ENCODE measurements at places on chromosomes 5 and 9. TPM values are rescaled to one million over a fixed set of nuclear protein-coding genes. Genes with fewer than 3 reads are reported as not detected.

DNA sequence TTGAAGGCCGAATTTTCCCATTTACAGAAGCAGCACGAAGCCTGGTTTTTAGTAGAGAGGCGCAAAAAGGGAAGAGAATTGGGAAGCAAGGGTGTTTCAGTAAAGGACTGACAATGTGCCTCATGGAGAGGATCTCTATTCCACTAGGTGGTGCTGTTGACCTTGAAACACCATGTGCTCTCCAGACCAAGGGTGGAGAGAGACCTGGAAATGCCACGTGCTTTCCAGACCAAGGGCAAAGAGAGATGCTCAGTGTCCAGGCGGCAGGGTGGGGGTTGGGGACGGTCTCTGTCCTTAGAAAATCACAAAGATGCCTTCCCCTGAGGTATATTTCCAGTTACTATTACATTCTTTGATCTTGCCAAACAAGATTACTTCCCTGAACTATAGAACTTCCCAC, 425.3 kb downstream of the CSNK1G3 start:
- H3K36me3 ChIP-seq, result no peaks in the 10 kb centered on the region
- no peak overlapping the region for H3K4me3 ChIP-seq
- H3K4me1 ChIP-seq, result no peaks in the 10 kb centered on the region
- H3K27me3 ChIP-seq, result no peaks in the 10 kb centered on the region

DNA sequence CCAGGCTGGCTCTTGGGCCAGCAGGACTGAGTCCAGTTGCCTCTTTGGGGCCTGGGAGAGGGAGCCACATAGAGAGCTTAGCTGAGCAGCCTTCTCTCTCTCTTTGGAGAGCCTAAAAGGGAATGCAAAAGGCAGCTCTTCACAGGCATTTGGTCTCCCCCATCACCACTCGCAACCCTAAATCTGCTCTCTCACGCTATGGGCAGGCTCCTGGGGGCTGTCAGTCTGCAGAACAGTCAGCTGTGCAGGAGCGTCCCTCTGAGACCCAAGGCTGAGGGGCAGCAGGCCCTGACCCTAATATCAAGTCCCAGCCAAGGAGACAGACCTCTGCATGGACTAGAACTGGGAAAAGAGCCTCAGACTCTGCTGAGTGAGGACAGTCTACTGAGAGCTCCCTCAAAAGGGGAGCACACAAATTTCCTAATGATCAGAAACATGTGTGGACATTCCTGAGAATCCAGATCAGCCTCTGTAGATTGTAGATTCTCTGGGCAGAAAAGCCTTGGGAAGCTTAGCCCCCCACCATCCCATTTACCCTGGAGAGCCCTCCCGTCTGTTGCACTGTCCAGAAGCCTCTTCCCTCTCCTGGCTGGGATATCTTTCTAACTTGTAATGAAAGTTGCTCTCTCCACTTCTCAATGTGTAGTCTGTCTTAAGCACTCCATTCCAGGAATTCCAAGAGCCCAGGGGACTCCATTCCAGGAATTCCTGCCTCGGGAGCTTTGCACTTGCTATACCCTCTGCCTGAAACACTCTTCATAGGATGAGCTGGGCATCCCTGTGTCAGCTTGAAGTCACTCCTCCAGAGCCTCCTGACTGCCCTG, 79.4 kb downstream of the FAM114A2 start:
- no peak for DNase-seq
- H3K27me3 ChIP-seq, result no peaks in the 10 kb centered on the region
- no peaks in the 10 kb centered on the region for H3K4me1 ChIP-seq
- H3K36me3 ChIP-seq, result no peaks in the 10 kb centered on the region
- no peak overlapping the region for H3K27ac ChIP-seq

NMUR2 gene
- total RNA-seq, result not detected

DNA sequence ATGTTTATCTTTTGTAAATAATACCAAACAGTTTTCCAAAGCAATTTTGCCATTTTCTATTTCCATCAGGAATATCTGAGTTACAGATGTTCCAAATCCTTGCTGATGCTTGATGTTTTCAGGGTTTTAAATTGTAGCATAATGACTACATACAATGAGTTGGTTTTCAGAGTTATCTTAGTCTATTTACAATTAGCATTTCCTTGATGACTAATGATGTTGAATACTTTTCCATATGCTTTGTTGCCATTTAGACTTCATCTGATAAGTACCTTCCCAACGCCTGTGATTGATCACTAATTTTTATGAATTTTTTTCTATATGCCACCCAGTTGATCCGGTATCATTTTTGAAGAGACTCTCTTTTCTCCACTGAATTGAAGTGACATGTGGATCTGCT, 102.3 kb downstream of the SLC25A46 start:
- H3K27me3 ChIP-seq, result no peaks in the 10 kb centered on the region
- H3K4me1 ChIP-seq, result no peaks in the 10 kb centered on the region
- H3K4me3 ChIP-seq, result no peak overlapping the region

GRCh38 chr9:136046554-136046920, 48.6 kb downstream of the NACC2 start:
- peaks cover 5% of the 10 kb centered on the region for H3K4me1 ChIP-seq
- H3K4me3 ChIP-seq, result no peak overlapping the region
- H3K27me3 ChIP-seq, result no peaks in the 10 kb centered on the region
- no peak overlapping the region for H3K27ac ChIP-seq
- DNase-seq, result no peak

FCN2 gene
- not detected for total RNA-seq

DNA sequence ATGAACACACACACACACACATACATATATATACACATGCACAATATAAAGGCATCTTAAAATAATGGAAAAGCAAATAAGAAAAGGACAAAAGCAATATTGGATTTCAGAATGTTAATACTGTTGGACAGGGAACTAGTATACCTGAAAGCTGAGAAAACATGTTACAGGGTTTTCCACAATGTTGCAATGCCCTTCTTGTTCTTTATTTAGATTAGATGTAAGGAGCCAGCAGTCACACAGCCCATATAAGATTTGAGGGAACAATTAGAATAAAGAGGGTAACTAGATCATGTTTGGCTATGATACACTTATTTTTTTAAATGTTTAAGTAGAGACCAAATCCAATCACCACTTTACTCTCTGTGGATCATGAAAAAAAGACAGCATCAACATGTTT, 61.7 kb downstream of the SH3TC2 start:
- no peaks in the 10 kb centered on the region for H3K36me3 ChIP-seq
- no peaks in the 10 kb centered on the region for H3K27me3 ChIP-seq
- no peaks in the 10 kb centered on the region for H3K4me1 ChIP-seq
- DNase-seq, result no peak
- H3K27ac ChIP-seq, result no peak overlapping the region

ZNF483 gene
- 3.5 TPM for total RNA-seq

DNA sequence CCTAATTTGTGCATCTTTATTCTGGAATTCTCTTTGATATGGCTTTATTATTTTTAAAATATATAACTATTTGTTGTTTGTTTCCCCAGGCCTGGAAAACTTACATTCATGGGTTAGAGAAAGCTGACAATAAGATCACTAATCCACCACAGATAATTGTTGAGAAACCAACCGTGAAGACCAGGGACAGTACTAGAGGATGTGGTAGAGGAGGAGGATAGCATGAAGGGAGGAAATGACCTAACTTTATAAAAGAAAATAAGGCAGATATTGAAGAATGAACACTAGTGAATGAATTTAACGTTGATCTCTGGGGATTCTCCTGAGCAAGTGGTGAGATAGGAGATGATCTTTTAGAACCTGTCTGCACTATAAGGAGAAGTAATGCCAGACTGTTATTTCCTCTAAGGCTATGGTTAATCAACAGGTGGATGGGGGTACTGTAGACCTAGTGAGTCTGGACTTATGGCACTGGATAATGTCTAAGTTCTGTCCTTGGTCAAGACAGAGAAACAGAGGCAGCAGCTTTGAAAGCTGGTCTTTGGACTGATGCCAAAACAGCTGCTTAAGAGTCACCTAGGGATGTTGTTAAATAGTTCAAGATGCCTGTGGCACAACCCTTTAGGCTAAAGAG, 52.4 kb downstream of the NREP start:
- no peak overlapping the region for H3K4me3 ChIP-seq
- no peak overlapping the region for H3K27ac ChIP-seq
- no peaks in the 10 kb centered on the region for H3K36me3 ChIP-seq
- H3K27me3 ChIP-seq, result no peaks in the 10 kb centered on the region

GRCh38 chr9:19649336-19650041, 139.3 kb downstream of the SLC24A2 start:
- H3K4me1 ChIP-seq, result no peaks in the 10 kb centered on the region
- no peak for DNase-seq
- H3K27me3 ChIP-seq, result no peaks in the 10 kb centered on the region

GRCh38 chr5:1652873-1653697, 129.3 kb upstream of the LPCAT1 start:
- H3K36me3 ChIP-seq, result no peaks in the 10 kb centered on the region
- no peak overlapping the region for H3K27ac ChIP-seq
- DNase-seq, result no peak
- no peak overlapping the region for H3K4me3 ChIP-seq
- no peaks in the 10 kb centered on the region for H3K4me1 ChIP-seq

QRFP gene
- not detected for total RNA-seq

OR1J2 gene
- not detected for total RNA-seq

DNA sequence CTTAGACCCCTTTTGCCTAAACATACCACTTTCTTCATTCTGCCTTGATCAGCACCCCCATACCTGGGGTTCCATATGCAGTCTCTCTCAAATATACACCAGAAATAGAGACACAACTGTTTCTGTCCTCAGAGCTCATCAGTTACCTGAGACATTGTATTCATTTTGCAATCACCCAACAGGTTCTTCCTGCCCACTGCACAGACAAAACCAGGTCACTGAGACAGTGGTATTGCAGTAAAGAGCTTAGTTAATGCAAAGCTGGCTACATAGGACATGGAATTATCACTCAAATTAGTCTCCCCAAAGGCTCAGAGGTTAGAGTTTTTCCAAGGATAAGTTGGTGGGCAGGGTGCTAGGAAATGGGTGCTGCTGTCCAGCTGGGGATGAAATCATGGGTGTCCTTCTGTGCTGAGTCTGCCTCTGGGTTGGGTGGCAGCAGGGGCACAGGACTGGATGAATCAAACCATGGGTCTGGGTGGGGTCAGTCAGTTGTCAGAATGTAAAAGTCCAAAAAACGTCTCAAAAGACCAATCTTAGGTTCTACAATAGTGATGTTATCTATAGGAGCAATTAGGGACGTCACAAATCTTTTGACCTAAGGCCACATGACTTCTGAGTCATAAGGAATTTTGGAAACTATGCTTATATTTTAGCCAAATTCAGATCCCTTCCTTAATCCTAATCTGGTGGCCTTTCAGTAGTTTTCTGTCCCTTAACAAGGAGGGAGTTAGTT, 41.0 kb downstream of the KCNV2 start:
- H3K4me1 ChIP-seq, result no peaks in the 10 kb centered on the region
- H3K27me3 ChIP-seq, result no peaks in the 10 kb centered on the region
- no peak overlapping the region for H3K27ac ChIP-seq
- no peaks in the 10 kb centered on the region for H3K36me3 ChIP-seq

EQTN gene
- total RNA-seq, result not detected

- H3K27me3 ChIP-seq, result no peaks in the 10 kb centered on the region
- DNase-seq, result peak; percentile 53
- no peaks in the 10 kb centered on the region for H3K36me3 ChIP-seq
- H3K4me1 ChIP-seq, result no peaks in the 10 kb centered on the region
- H3K27ac ChIP-seq, result no peak overlapping the region
Observed at GRCh38 chr9:105216440-105217178, 27.8 kb upstream of the SLC44A1 start.

All from Peyer's patch (tissue), 4 donors.